ENCODE measurements at places on chromosomes 2 and 18. TPM values are rescaled to one million over a fixed set of nuclear protein-coding genes. Genes with fewer than 3 reads are reported as not detected.

DNA sequence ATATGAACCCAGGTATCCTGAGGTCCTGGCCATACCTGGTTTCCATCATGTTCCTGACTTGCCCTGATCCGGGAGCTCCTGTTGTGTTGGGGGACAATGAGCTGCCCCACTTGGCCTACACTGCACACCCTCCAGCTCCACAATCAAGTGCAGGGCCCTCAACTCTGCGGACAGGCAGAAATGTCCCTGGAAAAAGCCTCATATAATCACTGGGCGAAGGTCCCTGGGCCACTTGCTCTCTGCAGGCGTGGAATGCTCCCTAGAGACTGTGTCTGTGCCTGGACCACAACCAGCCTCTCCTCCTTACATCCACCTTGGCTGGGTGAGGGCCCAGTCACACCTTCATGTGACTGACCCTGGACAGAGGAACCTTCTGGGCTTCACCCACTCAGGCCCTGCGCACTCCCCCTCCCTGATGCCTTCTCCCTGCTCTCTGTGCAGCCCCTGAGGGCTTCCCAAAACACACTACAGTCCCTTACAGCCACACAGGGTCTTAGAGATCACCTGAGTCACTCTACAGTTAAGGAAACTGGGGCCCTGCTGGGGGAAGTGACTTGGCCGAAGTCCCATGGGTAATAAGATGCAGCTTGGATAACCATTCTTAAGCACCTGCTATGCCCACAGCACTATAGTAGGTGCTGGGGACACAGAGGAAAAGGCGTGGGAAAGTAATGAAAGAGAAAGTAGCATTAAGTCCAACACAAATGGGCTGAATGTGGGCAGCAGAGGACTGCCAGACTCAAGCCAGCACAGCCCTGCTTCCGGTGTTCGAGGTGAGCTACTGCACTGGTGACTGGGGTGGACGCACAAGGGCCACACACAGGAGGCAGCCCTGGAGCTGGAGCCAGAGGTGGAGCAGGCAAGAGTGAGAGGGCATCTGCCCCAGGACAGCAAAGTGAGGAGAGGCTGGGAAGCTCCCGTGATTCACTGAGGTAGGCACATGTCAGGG is 9.8 kb downstream of the BOLA3 start:
- DNase-seq, result no peak

DNA sequence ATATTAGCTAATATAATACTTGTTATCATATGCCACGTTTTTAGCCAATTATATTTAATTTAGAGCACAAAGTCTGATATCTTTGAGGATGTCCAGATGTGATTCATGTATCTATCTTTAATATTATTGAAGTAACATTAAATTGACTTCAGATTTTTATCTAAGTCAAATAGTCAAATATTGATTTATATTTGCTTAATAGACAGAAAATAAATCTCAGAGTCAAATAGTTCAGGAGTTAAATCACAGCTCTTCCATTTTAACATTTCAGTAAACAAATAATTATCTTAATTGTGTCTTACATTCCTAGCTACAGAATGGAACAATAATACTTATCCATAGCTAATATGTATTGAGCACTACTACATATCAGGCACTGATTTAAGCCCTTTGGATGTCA is 379.4 kb upstream of the UBE2E3 start:
- DNase-seq, result no peak

GRCh38 chr2:97760480-97761049 is 47.2 kb downstream of the ZAP70 start:
- no peak for DNase-seq

The GPC1 gene
- total RNA-seq, result 97.8 TPM

DNA sequence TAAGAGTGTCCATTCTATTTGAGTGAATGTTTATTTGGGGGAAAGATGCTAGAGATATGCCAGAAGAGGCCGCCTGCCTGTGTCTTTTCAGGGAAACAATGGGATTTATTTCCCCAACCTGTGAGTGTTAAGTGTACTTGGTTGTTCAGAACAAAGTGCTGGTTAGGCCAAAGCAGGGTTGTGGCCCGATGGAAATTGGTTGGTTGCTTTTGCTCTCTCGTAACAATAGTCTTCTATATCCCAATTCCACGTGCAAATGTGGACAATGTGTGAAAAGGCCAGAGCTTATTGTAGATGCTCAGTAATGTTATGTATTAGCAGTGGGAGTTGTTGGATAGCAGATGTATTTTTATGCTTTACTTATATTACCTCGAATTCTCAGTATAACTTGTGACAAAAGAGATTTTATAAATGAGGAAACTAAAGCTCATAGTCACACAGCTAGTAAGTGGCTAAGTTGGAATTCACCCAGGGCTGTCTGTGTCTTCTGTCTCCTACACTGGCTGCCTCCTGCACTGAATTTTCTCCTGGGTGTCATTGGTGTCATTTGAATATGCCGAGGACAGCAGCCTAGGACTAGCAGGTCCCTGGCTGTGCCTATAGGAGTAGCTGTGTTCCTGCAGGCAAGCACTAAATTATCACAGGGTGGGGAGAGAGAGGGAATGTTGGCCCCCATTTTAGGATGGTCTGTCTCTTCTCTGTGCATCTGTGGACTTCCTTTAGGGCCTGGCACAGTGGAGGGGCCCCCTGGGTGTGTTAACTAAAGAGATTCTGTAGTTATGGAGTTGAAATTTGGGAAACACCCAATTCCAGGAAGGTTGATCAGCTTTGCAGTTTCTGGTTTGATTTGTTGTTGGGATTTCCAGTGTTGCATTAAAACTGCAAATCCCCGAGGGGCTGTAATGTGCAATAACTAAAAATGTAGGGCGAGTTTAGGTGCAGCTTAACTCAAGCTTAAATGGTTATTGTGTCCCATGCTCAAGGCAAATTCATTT is 21.6 kb downstream of the GPD2 start:
- no peak for DNase-seq

GRCh38 chr2:234025466-234025865 is 25.0 kb upstream of the SPP2 start:
- no peak for DNase-seq
